Uterine smooth muscle cell (primary cell): ENCODE measurements at places on chromosomes 16 and 17. TPM values are rescaled to one million over a fixed set of nuclear protein-coding genes. Genes with fewer than 3 reads are reported as not detected.

GRAP gene
- under 0.01 and 0.11 TPM in 2 replicates for total RNA-seq

EVPLL gene
- not detected in 2 replicates for total RNA-seq

TBC1D28 gene
- total RNA-seq = not detected in 2 replicates

GPRC5C gene
- total RNA-seq = 3.5 and 9.1 TPM in 2 replicates

CHTF18 gene
- 13.5 and 36.5 TPM in 2 replicates for total RNA-seq

NXN gene
- 25.2 and 50.4 TPM in 2 replicates for total RNA-seq

ZNF205 gene
- 20.5 and 24.1 TPM in 2 replicates for total RNA-seq

CIAO2B gene
- total RNA-seq = 227 and 229 TPM in 2 replicates
